ENCODE measurements at places on chromosomes 12 and 14.
A peak's percentile ranks its signal among the peaks of the same experiment; 100 is the strongest.

DNA sequence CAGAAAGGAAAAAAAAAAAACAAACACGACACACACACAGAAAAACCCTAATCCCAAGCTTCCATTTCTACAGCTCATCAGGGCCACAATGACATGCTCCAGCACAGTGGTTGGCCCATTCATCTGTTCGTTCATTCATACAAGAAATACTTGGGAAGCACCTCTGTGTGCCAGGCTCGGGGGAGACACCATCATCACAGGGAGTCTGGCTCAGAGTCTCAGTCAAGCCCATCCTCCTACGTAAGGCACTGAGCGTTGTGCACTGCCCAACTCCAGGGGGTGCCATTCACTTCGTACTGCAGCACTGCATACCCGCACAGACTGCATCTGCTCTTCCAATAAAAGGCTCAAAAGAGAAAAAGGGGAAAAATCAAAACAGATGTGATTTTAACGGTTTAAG, 15.3 kb downstream of the VPS37B start:
- DNase-seq, result no peak

DNA sequence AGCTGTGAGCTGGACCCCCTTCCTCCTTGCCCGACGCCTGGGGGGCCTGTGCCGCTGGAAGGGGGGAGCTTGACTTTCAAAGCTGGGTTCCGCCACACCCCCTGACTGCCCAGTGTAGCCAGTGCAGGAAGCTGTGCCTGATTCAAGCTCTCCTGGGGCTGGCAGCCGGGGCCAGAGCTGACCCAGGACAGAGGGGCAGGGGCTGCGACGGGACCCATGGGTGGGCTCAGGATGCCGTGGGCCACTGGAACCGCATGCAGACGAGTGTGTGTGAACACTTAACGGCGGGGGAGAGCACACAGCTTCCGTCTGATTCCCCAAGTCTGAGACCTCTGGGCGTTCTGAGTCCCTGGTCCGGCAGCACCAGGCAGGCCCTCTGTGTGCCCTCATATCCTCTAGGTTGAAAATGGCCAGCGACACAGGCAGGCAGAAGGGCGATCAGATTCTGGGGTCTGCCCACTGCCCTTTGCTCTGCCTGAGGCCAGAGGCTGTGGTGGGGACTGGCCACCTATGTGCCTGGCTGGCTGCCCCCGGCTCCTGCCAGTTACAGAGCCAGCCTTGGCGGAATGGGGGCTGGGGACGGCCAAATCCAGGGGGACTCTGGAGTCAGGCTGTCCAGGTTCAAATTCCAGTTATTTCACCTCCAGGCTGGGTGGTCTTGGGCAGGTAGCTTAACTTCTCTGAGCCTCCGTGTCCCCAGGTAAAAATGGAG, 54.0 kb downstream of the CYP46A1 start:
- peak; percentile 46 for DNase-seq

- no peak for DNase-seq
Observed at GRCh38 chr12:54240971-54241588, 38.8 kb downstream of the CBX5 start.

DNA sequence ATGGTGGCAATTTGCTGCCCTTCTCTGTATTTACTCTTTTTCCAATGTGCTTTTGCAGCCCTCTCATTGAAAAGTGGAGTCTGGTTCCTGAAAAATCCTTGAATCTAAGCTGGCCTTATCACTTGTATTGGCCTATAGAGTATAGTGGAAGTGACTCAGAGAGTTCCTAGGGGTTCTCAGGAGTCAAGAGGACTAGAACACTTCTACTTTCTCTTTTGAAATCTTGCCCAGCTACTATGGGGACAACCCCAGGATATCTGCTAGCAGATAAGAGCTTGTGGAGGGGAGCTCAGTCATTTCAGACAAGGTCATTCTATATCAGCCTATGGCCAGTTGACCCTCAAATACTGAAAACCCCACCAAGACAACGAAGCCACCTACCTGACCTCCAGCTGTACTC, 26.7 kb upstream of the WSCD2 start:
- DNase-seq, result no peak

GRCh38 chr14:21043387-21043973, 1.3 kb downstream of the RNASE7 start:
- no peak for DNase-seq

- DNase-seq, result peak; percentile 10
Observed at GRCh38 chr14:77257700-77258099, 13.3 kb downstream of the NGB start.

DNA sequence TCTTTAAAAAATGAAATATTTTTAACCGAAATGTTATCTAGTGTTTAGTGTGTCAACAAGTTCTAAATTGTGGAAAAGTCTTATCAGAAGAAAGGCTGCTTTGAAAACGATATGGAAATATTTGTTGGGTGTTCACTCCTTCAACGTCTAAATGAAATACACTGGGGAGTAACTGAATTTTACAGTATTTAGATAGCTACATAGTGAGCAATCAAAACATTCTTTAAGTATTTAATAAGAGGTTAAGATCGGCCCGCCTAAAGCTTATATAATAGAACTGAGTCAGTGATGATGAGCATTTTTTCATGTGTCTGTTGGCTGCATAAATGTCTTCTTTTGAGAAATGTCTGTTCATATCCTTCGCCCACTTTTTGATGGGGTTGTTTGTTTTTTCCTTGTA, 228.3 kb downstream of the RAD51B start:
- DNase-seq, result no peak

- no peak for DNase-seq
Observed at GRCh38 chr12:119417440-119417839, 82.9 kb downstream of the CCDC60 start.

GRCh38 chr14:36666416-36667206, 5.0 kb downstream of the PAX9 start:
- DNase-seq, result no peak

DNA sequence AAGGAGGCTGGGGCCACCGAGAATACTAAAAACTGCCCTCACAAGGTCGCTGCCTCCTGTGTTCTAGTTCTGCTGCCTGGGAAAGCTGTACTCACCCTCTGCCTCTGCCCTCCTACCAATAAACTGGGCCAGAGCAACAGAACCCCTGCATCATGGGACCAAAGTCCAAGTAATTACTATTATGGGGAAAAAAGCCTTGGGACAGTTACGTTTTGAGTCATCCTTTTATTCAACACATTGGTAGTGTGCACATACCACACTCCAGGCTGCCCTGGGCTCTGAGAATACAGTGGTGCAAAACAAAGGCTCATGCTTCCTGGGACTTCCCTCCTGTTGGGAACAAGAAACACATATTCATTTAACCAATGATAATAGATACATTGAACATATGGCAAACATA, 49.0 kb downstream of the CACNA1C start:
- no peak for DNase-seq

DNA sequence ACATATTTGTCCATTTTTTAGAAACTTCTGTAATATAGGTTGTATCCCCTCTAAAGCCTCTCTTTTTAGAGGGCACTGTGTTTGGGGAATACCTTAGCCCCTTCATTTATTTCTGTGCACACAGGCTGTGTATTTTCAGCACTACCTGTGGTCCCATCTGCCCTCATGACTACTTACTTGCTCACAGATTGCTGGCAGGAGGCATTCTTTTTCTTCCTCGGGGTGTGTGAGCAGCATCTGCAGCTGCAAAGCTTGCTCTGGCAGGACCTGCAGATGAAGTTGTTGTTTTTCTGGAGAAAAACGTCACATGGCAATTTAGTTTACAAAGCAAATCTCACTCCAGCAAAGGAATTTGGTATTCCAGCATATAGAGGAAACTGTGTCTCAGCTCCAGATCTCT, 24.3 kb downstream of the ANG start:
- no peak for DNase-seq

- peak; percentile 87 for DNase-seq
Observed at GRCh38 chr14:103871596-103872480, 24.5 kb upstream of the PPP1R13B start.

DNA sequence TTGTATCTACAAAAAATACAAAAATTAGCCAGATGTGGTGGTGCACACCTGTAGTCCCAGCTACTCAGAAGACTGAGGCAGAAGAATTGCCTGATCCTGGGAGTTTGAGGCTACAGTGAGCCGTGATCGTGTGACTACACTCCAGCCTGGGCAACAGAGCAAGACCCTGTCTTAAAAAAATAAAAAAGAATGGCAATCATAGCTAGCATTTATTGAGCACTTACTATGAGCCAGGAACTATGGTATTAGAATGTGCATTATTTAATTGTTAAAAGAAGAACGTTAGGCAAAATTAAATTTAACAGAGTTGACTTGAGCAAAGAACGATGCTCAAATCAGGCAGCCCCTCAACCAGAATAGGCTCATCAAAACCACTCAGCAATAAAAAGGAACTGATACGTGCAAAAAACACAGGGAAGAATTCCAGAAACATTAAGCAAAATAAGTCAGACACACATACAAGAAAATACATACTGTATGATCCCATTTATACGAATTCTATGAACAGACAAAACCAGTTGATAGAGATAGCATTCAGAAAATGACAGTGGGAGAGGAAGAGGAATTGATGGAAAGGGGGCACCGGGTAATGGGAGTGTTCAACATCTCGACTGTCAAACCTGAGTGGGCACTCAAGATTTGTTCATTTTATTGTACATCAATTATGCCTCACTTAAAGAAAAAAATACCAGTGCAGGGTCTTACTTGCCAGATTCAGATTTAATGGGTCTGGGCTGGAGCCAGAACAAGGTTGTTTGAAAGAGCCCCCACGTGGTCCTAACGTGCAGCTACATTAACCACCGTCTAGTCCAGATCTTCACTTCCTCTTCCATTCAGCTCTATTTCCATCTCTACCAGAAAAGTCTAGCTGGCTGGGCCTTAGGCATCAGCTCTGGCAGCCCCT, 8.0 kb downstream of the SCNN1A start:
- peak; percentile 44 for DNase-seq
